Fibroblast of skin of scalp (primary cell): ENCODE measurements at places on chromosomes 7 and 10.

DNA sequence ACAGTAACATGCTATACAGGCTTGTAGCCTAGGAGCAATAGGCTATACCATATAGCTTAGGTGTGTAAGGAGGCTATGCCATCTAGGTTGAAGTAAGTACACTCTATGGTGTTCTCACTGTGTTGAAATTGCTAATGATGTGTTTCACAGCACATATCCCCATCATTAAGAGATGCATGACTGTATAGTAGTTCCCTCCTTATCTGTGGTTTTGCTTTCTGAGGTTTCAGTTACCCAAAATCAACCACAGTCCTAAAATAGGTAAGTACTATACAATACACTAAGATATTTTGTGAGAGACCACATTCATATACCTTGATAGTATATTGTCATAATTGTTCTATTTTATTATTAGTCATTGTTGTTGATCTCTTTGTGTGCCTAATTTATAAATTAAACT, 12.7 kb downstream of the FZD1 start:
- DNase-seq: no peak

- peak; percentile 0 for DNase-seq
Measured at GRCh38 chr7:113968713-113969112, 49.9 kb upstream of the PPP1R3A start.

GRCh38 chr7:82690929-82691328, 247.4 kb upstream of the CACNA2D1 start:
- no peak for DNase-seq

GRCh38 chr7:134468475-134468874, 9.6 kb upstream of the AKR1B1 start:
- DNase-seq: no peak

GRCh38 chr7:127348247-127348631, 44.3 kb downstream of the ZNF800 start:
- no peak for DNase-seq

GRCh38 chr7:94401428-94401814, 6.7 kb downstream of the COL1A2 start:
- DNase-seq: peak; percentile 53

- no peak for DNase-seq
Measured at GRCh38 chr7:89311886-89312285, 516.3 kb upstream of the TEX47 start.

DNA sequence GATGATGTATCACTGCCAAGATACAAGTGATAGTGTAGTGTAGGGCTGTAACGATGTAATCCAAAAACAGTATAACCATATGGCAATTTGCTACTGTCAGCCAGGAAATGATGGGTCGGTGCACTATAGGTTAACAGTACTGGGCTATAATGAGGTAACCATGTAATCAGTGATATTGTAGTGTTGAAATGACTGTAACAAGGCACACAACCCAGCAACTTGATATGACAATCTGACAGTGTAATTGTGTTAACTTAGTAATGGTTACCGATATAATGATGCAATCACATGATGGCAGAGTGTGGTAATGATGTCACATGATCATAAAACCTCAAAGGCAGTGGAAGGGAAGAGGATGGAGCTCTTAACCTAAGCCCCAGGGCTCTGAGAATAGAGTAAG, 73.8 kb upstream of the SLF2 start:
- DNase-seq: no peak
